Right lung (tissue), 10 donors: ENCODE measurements at places on chromosomes 1 and 21. TPM values are rescaled to one million over a fixed set of nuclear protein-coding genes. Genes with fewer than 3 reads are reported as not detected.

The MYBPHL gene
- polyA plus RNA-seq: 0.14 TPM

The RHOU gene
- polyA plus RNA-seq: 58.9 TPM

The TAS1R1 gene
- polyA plus RNA-seq: 0.18 TPM

The ADORA1 gene
- polyA plus RNA-seq: 2.4 TPM

The FCRLA gene
- 0.32 TPM for polyA plus RNA-seq

The RNU1-3 gene
- not detected for polyA plus RNA-seq

The RGS16 gene
- 3.9 TPM for polyA plus RNA-seq

The RIPK4 gene
- polyA plus RNA-seq: 7.0 TPM

The BATF3 gene
- polyA plus RNA-seq: 4.0 TPM

GRCh38 chr1:75559136-75559535, 51.8 kb downstream of the SLC44A5 start:
- DNase-seq: no peak

DNA sequence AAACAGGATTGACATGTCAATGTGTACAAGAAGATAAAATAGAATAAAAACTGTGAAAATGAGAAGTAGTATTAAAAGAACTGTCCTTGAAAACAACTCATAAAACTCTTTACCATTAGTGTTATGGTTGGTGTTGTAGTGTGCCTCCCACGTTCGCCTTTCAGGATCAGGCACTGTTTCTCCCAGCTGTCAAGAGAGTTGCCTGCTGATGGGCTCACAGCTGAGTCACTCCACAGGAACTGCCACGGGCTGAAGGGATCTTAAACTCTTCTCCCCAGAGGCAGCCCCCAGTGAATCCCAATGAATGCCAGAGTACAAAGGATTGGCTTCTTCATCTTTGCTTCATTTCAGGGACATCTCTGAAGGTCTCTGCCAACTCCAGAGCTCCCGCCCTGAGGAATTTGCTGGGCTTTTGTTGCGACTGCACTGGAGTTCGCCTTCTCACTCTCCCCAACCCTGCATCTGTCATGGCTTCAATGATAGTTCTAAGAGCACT, 119.6 kb downstream of the ADGRL2 start:
- no peak for DNase-seq

- no peak for DNase-seq
Measured at GRCh38 chr21:29114765-29115500, 15.5 kb upstream of the MAP3K7CL start.

- no peak for DNase-seq
Measured at GRCh38 chr1:208510192-208510952, 266.2 kb upstream of the PLXNA2 start.

DNA sequence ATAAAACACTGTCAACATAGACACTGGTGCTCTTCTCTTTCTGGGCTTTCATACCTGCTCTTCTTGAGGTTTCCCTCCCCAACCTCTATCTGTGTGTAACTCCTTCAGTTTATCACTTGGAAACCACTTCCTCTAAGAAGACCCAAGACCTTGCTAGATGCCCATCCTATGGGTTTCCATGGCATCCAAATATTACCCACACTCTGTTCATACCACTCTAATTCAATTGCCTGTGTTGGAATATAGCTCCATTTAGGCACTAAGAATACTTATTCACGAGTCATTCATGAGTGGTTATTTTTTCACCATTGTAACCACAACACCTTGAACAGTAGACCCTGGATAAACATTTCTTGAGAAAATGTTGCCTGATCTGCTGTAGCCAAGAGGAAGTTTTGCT, 231.1 kb upstream of the SGIP1 start:
- no peak for DNase-seq

DNA sequence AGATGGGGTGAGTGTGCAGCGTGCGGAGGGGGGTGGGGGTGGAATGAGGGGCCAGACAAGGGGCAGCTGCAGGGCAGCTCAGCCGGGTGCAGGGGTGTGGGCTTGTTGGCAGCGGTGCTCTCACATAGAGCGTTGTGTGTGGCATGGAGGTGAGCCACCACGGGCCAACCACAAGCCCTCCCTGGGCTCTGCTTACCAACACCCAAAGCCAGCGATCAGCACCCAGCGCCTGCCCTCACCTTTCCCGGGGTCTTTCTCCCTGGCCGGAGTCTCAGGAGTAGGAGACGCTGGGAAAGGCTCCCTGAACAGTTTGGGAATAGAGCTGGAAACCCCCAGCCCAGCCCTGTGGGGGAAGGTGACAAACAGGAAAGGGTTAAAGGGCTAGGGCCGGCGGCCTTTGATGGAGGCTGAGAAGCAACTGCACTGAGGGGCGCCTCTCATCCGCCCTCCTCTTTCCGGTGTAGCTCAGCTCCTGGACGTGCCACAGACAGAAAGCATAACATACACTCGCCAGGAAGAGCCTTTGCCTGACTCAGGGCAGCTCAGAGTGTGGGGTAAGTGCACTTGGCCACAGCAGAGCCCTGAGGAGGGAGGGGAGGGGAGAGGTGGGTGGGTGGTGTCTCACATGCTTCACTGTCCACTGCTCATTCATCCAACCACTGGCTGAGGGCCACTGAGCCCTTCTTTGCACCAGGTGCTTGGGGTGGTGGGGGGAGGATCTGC, 577 bp downstream of the IKBKE start:
- no peak for DNase-seq

DNA sequence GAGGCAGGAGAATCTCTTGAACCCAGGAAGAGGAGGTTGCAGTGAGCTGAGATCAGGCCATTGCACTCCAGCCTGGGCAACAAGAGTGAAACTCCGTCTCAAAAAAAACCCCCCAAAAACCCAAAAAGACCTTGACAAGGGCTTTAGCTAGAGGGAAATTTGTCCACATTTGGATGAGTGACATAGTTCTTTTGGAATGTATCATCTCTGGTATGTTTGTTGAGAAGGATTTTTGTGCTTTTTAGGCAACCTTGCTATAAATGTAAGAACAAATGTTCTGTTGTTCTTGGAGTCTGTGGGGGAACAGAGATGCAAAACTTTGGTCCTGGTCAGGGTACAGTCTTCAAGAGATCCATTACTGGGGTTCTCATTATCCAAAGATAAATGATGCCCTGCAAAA, 28.9 kb downstream of the INAVA start:
- DNase-seq: no peak

GRCh38 chr1:156767879-156768604, 707 bp downstream of the PRCC start:
- DNase-seq: no peak

GRCh38 chr1:63829349-63830327, 55.8 kb downstream of the ROR1 start:
- DNase-seq: peak; percentile 77

DNA sequence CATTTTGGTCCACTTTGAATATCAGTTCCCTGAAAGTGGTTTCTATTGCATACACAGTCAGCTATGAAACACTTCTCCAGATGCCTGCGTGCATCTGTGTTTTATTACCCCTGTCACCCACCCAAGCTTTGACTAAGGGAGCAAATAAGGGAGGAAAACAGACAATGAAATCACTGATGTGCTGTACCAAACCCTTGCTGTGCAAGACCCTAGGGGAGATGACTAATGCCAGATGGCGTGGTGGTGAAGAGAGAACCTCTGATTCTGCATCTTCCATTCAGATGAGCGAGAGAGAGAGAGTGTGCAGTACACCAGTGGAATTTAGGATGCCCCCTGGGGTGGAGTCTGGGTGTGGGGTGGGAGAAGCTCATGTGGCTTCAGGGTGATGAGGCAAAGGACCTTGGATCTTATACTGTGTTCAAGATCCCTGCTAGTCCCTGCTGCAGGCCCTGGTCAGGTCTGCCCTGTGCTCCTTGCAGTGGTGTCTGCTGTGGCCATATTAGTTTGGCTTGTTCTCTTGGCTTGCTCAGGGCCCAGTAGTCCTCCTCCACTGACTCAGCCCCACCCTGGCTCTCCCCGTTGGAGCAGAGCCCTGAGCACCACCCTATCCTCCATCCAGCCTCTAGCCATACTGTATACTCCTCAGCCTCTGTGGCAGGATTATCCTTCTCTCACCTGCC, 18.5 kb downstream of the CLCA1 start:
- DNase-seq: no peak

DNA sequence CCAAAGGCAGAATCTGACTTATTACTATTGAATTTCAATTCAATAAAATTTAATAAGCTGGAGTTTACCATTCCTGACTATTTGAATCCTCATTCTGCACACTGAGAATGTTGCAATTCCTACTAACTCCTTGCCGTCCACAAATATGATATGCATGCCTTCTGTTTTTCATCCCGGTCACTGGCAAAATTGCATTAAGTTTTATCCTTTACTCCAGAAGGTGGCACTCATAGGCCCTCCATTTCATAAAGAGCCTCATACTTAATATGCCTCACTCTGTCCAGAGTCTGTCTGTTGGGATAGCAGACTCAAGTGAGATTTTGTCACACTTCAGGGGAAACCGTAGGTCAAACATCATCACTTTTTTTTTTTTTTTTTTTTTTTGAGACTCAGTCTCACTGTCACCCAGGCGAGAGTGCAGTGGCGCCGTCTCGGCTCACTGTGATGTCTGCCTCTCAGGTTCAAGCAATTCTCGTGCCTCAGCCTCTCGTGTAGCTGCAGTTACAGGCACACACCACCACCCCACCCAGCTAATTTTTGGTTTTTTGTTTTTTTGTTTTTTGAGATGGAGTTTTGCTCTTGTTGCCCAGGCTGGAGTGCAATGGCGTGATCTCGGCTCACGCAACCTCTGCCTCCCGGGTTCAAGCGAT, 27.3 kb downstream of the F11R start:
- DNase-seq: peak; percentile 71

- no peak for DNase-seq
Measured at GRCh38 chr1:87592156-87592555, 263.5 kb downstream of the LMO4 start.

GRCh38 chr1:113369699-113370098, 20.6 kb upstream of the MAGI3 start:
- no peak for DNase-seq

DNA sequence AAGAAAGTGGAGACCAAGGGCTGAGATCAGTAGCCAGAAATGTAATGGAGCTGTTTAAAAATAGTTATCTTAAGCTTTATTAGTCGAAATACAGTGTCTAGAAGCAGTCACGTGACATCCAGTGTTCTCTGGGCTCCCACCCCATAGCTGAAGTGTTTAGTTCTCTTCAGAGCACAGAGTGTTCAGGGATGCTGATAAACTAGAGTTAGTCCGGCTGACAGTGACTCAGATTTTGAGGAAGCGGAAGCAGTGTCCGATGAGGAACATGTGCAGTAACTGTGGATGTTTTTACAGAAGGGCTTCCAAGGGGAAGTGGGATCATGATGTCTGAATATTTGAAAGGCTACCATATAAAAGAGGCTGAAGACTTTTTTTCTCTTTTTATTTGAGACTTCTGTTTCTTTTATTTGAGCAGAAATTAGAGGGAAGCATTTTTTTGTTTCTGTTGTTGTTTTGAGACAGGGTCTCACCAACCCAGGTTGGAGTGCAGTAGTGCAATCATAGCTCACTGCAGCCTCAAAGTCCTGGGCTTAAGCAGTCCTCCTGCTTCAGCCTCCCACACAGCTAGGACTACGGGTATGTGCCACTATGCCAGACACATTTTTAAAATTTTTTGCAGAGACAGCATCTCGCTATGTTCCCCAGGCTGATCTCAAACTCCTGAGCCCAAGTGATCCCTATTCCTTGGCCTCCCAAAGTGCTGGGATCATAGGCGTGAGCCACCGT, 124.2 kb downstream of the GALNT2 start:
- DNase-seq: no peak

- peak; percentile 42 for DNase-seq
Measured at GRCh38 chr1:112256411-112256810, 139.6 kb upstream of the CTTNBP2NL start.

- DNase-seq: no peak
Measured at GRCh38 chr1:160623227-160623633, 23.6 kb downstream of the SLAMF1 start.

DNA sequence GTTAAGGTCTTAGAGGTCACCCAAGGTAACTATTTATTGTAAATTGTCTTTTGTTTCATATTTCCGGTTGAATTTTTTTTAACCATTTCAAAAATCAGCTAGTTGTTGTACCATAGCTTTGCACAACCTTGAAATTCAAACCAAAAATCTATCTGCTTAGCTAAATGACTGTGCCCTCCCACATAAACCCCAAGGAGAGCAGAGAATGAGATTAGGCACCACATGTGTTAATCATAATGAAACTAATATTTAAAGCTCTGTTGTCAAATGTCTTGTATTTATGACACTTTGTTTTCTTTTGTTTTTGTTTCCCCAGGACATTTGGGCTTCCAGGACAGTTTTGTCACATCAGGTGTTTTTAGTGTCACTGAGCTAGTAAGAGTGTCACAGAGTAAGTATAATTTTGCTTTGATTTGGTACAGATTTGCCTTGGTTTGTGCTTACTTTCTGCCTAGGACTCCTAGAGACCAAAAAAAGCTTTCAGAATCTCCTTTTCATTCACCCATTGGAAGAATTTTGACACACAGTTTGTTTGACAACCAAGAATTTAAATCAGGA, 249.9 kb downstream of the NFIA start:
- DNase-seq: no peak

DNA sequence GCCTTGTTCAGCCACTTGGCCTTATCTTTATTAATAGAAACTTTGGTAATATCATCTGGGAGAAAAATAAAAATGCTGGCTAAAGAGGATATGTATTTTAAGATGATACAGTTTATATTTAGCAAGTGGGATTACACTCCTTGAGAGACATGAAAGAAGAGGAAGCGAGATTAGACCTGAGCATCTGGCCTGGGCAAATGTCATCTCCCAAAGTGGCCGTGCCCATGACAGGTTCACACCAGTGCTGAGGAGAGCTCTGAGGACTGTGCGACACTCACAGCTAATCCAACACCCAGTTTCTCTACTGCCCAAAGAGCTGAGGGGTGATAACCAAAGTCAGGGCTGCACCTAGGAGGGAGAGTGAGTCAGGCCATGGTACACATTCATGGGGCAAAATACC, 121.7 kb upstream of the DUSP10 start:
- DNase-seq: no peak

DNA sequence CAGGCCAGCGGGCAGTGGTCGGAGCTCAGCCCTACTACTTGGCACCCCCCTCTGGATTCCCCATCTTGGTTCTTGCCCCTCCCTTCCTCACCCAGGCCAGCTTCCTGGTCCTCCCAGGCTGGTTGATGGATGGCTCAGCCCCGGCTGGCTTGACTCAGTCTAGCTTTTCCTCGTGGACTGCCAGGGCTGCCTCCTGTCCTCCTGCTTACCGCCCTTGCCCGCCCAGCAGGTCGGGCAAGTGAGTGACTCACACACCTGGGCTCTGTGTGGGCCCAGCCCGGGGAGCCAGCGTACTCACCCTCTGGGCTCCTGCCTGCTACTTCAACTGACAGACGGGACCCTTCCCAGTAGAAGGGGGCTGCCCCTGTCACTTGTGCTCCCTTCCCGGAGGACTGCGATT, 19.5 kb upstream of the ARHGEF10L start:
- no peak for DNase-seq

DNA sequence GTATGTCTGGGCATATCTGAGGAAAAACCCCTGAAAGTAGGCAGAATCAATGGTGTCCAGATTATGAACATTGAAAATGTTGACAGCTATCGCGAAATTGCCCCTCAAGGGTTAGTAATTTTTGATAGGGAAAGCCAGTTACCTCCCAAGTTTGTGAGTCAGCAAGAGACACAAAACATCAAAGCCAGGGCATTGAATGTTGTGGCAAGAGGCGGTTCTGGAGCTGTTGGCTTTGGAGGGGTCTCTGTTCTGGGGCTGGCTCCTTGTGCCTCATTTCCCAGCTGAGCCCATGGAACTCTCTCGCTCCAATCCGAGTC, 10.6 kb upstream of the S100A11 start:
- DNase-seq: no peak

GRCh38 chr21:33854604-33855003, 61.0 kb downstream of the ATP5PO start:
- DNase-seq: no peak
